Activated CD8-positive, alpha-beta T cell treated with anti-CD3 and anti-CD28 coated beads for 36 hours (primary cell): ENCODE measurements at places on chromosomes 13 and 19.

DNA sequence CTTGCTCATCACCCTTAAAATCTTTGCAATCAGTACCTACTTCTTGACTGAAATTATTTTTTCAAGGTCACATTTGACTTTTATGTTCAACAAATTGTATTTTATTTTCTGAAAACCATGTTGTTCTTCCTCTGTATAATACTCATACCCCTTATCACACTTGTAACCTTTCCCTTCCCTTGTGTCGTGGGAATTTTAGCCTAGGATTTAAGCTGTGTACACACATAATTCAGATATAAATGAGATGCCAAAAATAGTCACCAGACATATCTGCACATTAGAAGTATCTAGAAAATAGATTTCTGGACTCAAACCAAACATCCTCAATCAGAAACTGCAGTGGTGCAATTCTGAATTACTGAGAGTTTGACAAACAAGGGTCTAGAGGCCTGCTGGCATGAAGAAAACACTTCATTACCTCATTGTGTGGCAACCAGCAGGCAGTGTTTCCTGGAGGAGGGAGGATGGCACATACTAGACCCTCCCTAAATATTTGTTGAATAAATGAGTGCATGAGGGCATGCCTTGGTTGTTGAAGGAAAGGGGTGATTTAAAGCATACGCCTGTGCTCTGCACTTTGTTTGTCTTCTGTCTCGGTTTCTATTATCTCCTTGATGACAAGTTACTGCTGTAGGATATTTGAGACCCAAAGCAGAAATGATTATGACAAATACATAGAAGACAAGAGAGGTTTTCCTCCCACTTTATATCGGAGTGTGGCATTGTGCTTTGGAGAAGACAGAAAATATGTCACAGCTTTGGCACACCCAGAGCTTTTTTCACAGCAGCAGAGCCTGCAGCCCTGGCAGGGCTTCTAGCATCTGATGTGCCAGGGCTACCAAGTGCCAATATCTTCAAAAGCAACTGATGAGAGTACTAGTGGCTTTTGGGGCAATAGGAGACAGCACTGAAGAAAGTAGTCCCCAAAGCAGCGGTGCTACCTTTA, 881.1 kb downstream of the PCDH9 start:
- no peak for DNase-seq
- H3K4me1 ChIP-seq, result no peaks in the 10 kb centered on the region
- H3K27ac ChIP-seq, result no peak overlapping the region
- H3K36me3 ChIP-seq, result no peaks in the 10 kb centered on the region

GRCh38 chr13:92196591-92197256, 798.3 kb downstream of the GPC5 start:
- H3K27me3 ChIP-seq, result no peaks in the 10 kb centered on the region
- no peaks in the 10 kb centered on the region for H3K36me3 ChIP-seq
- no peak overlapping the region for H3K27ac ChIP-seq
- DNase-seq, result no peak
- no peaks in the 10 kb centered on the region for H3K4me1 ChIP-seq

DNA sequence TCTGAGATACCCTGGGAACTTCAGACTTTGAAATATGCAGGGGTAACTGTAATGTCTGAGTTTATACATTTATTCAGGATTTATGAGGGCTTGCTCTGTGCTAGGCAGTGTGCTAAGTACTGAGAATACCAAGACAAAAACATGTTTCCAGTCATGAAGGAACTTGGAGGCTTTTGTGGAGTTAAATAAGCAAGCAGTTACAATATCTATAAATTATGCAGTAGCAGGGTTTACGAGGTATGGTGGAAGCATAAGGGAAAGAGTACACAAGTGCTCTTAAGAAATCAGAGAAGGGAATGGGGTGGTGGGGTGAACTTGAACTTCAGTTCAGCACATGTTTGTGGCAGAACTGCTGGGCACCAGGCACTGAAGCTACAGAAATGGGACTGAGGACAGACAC, 28.0 kb downstream of the MAB21L1 start:
- H3K4me1 ChIP-seq, result no peaks in the 10 kb centered on the region
- no peak for DNase-seq
- no peak overlapping the region for H3K4me3 ChIP-seq
- H3K27me3 ChIP-seq, result no peaks in the 10 kb centered on the region
- peaks cover 2% of the 10 kb centered on the region for H3K36me3 ChIP-seq
- H3K27ac ChIP-seq, result no peak overlapping the region

DNA sequence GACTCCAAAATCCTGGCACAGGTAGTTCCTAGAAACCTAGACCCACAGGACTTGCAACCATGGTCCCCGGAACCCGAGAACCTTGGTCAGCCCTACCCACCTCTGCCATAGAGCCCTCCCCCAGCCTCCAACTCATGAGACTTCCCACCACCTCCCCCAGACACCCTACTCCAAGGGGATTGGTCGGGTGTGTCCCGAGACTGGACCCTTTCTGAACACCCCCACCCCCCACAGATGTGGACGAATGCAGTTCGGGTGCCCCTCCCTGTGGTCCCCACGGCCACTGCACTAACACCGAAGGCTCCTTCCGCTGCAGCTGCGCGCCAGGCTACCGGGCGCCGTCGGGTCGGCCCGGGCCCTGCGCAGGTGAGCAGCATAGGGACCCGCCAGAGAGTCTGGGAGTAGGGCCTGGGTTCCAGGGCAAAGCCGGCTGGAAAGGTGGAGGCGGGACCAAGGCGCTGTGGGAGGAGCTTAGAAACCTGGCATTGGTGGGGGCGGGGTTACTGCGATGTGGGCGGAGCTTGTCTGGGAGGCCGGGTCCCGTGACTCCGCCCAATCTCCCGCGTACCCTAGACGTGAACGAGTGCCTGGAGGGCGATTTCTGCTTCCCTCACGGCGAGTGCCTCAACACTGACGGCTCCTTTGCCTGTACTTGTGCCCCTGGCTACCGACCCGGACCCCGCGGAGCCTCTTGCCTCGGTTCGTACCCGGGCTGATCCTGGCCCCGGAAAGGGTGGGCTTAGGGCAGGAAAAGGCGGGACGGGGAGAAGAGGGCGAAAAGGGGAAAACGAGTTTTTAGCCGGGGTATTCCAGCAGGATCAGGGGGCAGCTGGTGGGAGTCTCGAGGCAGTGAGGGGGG, 11.9 kb downstream of the LTBP4 start:
- H3K4me3 ChIP-seq, result peak overlapping the region; percentile 84
- H3K4me1 ChIP-seq, result peaks cover 48% of the 10 kb centered on the region
- DNase-seq, result peak; percentile 90
- H3K36me3 ChIP-seq, result peaks cover 22% of the 10 kb centered on the region
- no peaks in the 10 kb centered on the region for H3K27me3 ChIP-seq
